Subcutaneous adipose tissue (tissue), 4 donors: ENCODE measurements at places on chromosomes 2 and 18. TPM values are rescaled to one million over a fixed set of nuclear protein-coding genes. Genes with fewer than 3 reads are reported as not detected.

LTBP1 gene
- total RNA-seq = 11.7 TPM

CD207 gene
- not detected for total RNA-seq

YIPF4 gene
- total RNA-seq = 29.4 TPM

IL1RL2 gene
- 0.17 TPM for total RNA-seq

SFTPB gene
- not detected for total RNA-seq
